ENCODE measurements at places on chromosomes 7 and 10.
A peak's percentile ranks its signal among the peaks of the same experiment; 100 is the strongest.

- no peak for DNase-seq
Measured at GRCh38 chr10:132708441-132708840, 77.5 kb downstream of the NKX6-2 start.

GRCh38 chr10:62907470-62908212 lies 91.5 kb upstream of the EGR2 start:
- no peak for DNase-seq

GRCh38 chr10:34809796-34810195 lies 5.3 kb downstream of the PARD3 start:
- DNase-seq, result no peak

DNA sequence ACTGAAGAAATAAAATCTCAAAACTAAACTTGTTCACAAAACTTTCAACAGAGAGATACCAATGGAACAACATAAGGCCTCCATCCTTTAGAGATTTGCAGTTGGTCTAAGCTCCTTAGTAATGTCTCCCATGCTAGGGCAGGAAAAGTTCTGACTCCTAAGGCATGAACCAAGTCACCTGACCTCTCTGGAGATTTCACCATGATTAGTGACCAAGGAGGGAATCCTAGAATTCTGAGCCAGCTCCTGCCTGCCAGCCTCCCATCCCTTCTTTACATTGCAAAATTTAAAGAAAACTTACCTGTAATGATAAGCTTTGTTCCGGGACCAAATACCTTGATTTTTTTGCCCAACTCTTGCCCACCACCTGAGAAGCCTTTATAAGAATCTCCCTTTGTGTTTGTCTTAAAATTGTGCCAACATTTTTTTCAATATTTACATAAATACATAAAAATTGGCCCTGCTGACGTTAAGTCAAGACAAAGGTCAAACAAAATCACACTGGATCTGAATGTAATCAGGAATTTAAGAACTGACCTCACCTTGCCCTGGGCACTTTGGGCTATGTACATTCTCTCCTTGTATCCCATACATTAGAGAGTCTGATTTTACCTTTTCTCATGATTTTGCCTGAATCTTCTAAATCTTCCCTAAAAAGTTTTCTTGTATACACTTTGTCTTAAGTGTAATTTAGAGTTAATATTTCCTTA lies at the start of gene TARP:
Gene TARP, minus strand, starts transcription at position 351 of the 710 bp plus-strand sequence.
- no peak for DNase-seq

DNA sequence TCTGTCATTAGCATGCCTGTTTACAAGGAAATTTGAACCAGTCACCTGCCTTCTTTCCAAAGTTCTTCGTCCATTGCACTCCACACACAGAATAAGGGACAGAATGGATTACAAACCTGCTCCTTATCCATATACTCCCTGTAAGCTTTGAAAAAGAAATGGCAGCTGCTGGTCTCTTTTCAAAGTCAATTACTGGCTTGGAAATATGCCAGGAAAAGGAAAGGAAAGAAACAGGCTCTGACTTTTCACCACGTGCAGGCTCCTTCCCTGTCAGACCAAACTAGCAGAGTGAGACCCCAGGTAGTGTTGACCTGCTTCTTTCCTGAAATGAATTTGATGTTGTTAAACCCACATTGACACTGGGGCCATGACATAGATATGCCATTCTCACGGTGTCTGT lies 84.5 kb downstream of the LHFPL3 start:
- no peak for DNase-seq

DNA sequence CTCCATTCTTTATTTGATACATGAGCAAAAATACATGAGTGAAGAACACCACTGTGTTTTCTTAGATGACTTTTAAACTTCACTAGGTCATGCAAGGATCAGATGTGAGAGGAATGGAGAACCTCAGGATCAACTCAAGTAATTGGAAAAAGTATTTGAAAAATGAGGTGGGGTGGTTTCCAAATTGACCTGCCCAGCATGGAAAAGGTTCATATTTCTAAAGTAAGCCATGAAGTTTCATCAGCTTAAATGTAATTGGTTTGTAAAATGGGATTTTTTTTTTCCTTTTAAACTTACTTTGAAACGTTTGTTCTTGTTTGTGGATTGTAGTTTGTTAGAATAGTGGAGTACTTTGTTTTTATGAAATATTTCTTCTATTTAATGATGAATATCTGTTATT lies 134.8 kb downstream of the MLLT10 start:
- DNase-seq, result no peak

DNA sequence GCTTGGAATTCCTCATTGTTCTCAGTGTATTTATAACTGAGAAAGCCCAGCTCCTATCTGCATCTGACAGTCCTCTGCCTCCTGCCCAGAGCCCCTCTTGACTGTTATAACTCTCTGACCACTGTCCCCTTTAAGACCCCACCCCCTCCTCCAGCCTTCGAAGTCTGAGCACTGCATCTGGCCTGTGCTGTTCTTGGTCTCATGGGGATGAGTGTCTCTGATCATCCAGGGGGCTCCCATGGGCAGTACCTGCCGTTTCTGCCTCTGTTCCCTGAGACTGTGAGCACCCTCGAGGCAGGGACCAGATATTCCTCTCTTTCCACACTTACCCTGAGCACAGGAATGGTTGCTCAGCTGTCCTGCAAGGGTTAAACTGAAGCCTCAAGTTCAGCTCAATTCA lies 7.7 kb downstream of the GHRHR start:
- no peak for DNase-seq

- no peak for DNase-seq
Measured at GRCh38 chr7:137943132-137943551, 58.7 kb downstream of the CREB3L2 start.

DNA sequence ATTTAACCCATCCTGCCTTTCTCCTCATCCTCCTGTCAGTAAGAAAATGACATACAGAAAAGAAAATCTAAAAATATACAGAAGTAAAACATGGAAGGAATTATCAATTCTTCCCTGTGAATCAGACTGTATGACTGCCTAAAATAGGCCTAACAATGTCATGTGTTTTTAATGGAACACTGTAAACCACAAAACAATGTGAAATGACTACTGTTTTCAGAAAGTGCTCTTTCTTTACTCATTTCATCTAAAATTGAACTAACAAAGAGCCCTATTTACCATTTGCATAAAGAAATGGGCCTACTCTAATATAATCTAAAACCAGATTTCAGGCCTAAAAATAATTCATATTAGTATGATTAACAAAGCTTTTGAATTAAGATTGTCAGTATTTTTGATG lies 35.7 kb downstream of the SEMA3E start:
- DNase-seq, result no peak

DNA sequence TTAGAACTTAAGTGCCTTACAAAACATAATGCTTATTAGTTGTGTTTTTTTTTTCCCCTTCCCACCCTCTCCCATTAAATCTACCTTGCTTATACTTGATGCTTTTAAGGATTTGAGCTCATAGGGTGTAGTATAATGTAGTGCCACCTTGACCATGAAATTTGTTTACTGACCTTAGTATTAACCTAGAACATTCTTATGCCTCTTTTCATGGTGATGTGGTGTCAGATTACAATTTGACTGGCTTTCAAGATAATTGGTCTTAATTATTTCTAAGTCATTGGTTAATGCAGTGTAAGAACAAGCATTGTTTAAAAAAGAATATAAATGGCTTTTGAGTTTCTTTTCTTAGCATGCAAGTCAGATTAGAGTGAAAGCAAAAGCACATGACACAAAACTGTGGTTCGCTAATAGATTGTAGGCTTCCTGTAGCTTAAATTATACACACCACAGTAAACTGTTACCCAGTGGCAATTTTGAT lies 61.8 kb downstream of the ADD3 start:
- DNase-seq, result peak; percentile 85

GRCh38 chr10:99403674-99404073 lies 26.8 kb downstream of the GOT1 start:
- DNase-seq, result no peak

GRCh38 chr10:71999360-72000072 lies 35.3 kb downstream of the CHST3 start:
- no peak for DNase-seq

- no peak for DNase-seq
Measured at GRCh38 chr7:131543298-131543697, 13.1 kb downstream of the PODXL start.

DNA sequence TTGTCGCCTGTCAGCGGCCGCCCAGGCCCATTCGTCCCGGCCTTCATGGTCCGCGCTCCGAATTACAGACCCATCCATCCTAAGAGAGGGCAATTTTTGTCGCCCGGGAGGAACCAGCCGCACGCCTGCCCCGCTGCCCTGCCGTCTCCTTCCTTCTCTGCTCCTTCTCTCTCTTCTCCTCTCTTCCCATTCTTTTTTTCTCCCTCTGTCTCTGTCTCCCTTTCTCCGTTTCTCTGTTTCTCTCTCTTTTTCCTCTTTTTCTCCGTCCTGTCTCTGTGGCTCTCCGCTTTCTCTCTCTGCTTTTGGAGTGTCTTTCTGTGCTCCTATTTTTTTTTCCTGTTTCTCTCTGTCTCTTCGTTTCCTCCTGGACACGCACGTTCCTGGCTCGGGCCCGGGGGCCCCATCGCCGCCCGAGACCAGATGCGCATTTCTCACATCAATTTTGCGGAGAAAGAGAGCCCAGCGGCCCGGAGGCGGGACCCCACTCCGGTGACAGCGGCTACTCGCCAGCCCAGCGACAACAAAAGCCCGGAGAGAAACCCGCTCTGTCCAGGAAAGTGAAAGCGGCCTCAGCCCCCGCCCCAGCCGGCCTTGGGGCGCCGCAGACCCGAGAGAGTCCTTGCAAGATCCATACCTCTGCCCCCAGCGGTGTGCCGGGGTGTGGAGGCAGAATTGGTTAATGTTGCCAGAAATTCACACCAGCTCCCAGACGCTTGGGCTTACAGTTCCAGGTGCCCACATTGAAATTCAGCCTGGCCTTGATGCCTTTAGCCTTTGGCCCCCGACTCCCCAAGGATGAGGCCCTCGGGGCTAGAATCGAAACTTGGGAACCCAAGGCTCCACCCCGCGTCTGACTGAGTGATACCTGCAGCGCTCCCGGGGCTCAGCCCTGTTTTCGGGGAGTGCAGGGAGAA lies 4.1 kb downstream of the LBX1 start:
- no peak for DNase-seq

DNA sequence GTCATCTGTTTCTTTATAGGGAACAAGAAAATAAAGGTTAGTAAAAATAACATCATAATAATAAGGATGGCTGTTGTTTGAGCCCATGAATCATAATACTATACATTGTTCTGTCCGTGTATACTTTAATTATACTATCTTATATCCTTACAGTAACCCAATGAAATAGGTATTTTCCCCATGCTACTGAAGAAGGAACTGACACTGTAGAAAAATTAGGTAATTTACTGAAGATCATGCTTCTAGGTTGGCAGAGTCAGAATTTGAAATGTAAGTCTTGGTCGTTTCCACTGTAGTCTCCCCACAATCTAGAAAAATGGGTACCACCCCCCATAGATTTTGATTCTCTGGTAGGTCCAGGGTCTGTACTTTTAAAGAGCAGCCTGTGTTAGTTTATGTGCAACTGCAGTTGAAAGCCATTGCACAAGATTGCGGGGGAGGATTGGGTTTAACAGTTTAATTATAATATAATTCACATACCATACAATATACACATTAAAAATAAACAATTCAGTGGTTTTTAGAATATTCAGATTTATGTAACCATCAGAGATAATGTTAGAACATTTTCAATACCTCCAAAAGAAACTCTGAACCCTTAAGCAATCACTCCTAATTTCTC lies 47.7 kb downstream of the SHOC2 start:
- no peak for DNase-seq

- no peak for DNase-seq
Measured at GRCh38 chr10:81021428-81022129, 483.9 kb downstream of the SH2D4B start.

- DNase-seq, result no peak
Measured at GRCh38 chr10:1070919-1071318, 14.7 kb downstream of the WDR37 start.

GRCh38 chr10:132988988-132989387 lies 46.6 kb upstream of the CFAP46 start:
- DNase-seq, result no peak

- no peak for DNase-seq
Measured at GRCh38 chr7:153193144-153193595, 433.6 kb downstream of the ACTR3B start.

DNA sequence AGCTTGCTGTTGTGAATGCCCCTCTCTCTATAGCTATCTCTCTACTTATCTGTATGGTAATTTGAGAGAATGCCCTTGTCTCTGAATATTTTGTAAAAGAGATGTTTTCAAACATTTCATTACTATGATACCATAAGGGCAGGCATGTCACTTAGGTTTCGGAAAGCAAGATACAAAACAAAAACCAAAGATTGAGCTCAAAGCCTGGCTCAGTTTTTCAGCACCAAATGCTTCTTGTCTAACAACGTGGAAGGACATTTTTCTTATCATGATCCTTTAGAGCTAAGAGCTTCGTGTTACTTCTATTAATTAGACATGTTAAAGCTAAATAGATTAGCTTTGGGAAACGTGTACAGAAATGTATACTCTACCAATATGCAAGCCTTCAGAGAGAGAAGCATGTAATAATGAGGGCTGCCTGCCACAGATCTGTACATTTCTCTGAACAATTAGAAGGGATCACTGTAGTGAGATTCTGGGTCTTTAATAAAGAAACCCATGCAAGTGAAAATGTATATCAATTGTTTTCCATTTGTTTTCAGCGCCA lies 148.9 kb downstream of the ARID5B start:
- DNase-seq, result no peak

DNA sequence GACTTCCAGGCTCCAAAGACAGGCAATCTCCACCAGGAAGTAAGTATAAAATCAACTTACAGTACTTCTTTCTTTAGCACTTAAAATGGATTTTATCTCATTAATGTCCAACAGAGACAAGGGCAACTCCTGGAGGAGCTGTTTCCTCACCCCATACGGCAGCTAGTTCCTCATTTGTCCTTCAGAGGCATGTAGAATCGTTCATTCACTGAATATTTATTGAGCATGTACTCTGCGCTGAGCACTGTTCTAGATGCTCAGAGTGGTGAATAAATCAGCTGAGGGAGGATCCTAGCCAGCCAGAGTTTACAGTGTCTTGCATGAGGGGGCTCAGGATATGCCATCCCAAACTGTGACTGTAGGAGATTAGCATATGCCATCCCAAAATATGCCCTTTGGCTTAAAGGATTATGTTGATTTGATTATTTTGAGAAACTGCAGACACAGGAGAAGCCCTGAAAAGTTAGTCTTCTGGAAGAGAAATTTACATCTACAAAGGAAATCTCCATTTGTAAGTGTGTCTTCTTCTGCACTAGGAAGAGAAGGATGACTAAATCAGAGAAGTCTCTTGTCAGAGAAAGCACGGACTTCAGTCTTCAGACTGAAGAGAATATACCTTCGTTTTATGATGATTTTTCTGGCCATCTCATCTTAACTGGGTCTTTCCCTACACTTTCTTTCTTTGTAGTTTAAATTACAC lies 66.9 kb downstream of the BAMBI start:
- DNase-seq, result no peak
